Cerebellar nuclear complex (tissue), 1 donor: ENCODE measurements at places on chromosomes 4 and X.

GRCh38 chr4:183398298-183399125 lies 45.9 kb upstream of the CDKN2AIP start:
- no peak for DNase-seq

- DNase-seq = no peak
Measured at GRCh38 chrX:130716781-130717413, 186.1 kb downstream of the ENOX2 start.

GRCh38 chr4:15110120-15110571 lies 107.9 kb downstream of the CPEB2 start:
- DNase-seq = no peak

DNA sequence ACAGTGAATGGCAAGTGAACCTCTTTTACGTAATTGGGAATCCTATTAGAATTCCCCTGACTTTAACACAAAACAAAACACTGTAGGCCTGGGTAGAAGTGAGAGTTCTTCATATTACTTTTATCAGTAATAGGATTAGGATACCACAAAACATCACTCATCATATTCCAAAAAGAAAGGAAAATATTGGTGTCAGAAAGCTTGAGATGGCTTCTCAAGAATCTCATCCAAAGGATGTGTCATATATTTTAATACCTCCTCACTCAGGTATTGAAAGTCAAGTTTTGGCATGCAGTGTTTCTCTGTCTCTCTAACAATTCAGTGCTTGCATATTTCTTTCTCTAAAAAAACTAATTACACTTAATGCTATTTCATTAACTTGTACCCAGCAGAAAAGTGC lies 173.2 kb downstream of the PDGFC start:
- DNase-seq = no peak
